ENCODE measurements at places on chromosomes 4 and X. TPM values are rescaled to one million over a fixed set of nuclear protein-coding genes. Genes with fewer than 3 reads are reported as not detected.

GRCh38 chr4:150990250-150990649 is 24.8 kb downstream of the LRBA start:
- no peak for DNase-seq

GRCh38 chr4:182235021-182235795 is 8.0 kb upstream of the TENM3 start:
- no peak for DNase-seq

- DNase-seq = peak; percentile 67
Measured at GRCh38 chr4:40149960-40150385, 46.9 kb upstream of the RHOH start.

AFAP1 gene
- 1.3 TPM for total RNA-seq

DNA sequence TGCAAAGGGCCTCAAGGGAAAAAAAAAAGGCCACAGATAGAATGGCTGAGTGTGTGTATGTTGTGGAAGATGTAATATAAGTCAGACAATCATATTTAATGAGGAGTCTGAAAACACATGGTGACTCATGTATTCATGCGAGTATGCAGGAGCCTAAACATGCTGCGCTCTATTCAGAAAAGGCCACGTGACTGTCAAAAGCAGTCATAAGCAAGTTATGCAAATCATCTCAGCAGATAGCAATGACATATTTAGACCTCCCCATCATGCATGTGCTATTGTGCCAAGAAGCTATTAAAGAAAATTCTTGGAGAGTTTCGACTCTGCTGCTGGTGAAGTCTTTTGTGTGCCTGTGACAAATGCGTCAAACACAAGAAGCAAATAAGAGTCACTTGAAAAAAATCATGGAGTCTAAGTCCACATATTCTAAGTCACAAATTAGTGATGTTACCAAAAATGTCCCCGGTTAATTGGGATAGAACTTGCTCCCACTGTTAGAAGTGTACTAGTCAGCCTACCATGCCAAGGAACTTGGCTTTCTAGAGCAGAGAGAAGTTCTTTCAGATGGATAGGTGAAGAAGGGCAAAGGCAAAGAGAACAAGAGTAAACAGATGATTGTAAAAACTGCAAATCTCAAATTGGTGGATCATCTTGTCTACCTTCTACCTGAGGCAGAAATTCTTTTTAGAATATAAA is 5.0 kb downstream of the LNX1 start:
- no peak for DNase-seq

BBS12 gene
- total RNA-seq = 0.55 TPM

- no peak for DNase-seq
Measured at GRCh38 chr4:173325007-173325736, 9.0 kb downstream of the HMGB2 start.

DNA sequence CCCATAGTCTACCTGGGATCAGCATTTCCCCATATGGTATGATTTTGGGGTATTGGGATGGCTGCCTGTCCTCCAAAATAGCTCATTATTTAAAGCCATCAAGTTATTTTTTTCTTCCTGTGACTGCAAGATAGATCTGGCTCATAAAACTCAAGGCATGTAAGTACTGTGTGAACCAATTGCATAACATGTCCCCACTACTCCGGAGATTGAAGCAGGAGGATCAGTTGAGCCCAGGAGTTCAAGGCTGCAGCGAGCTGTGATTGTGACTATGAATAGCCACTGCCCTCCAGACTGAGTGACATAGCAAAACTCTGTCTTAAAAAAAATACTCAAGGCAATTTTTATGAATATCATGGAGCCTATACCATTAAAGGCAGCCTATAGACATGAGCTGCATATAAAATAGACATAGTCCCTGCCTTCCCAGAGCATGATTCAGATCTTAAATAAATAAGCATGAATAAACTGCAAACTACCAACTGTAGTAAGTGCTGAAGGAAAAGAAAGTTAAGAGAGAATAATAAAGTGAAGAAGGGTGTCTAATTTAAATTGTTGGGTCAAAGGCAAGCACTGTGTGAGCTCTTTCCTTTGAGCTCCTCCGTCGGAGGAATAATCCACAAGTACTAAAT is 16.9 kb upstream of the MMAA start:
- no peak for DNase-seq

All from left lobe of liver (tissue), 2 donors.